ENCODE measurements at places on chromosomes 2 and 18.

- DNase-seq: no peak
Observed at GRCh38 chr18:59733421-59733820, 36.2 kb upstream of the CCBE1 start.

- no peak for DNase-seq
Observed at GRCh38 chr2:129006901-129007300, 688.2 kb upstream of the HS6ST1 start.

DNA sequence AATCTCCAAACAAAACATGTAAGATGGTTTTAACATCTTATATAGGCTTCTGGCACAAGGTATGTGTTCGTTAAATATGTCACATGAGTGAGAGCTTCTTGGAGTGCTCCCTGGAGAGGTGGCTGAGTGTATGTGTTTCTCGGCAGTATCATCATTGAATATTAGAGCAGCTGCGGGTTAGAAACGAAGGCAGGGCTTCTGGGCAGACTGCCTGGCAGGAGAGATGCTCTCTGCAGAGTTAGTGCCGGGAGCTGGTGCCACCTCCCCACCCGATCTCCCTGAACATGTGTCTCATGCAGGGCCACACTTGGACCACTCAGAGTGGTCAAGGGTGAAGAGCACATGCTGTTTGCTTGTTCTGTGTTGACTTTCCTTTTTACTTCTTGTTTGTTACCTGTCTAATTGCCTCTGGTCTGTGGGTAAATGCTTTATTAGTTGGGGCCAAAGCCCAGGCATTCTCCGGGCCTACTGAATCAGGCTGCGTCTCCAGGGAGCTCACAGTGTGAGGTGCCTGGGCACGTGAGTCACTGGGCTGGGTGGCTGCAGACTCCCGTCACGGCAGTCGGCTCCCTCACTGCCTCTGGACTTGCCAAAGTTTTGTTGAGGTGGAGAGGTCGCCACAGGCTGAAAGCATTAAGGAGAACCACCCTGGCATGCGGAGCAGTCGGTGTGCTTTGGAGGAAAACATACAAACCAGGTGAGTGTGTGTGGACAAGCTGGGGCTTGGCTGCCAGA is 246.6 kb downstream of the FHOD3 start:
- DNase-seq: no peak

GRCh38 chr2:73937899-73938298 is 11.2 kb downstream of the DGUOK start:
- DNase-seq: no peak

- DNase-seq: no peak
Observed at GRCh38 chr2:157903626-157904025, 27.5 kb upstream of the ACVR1 start.

DNA sequence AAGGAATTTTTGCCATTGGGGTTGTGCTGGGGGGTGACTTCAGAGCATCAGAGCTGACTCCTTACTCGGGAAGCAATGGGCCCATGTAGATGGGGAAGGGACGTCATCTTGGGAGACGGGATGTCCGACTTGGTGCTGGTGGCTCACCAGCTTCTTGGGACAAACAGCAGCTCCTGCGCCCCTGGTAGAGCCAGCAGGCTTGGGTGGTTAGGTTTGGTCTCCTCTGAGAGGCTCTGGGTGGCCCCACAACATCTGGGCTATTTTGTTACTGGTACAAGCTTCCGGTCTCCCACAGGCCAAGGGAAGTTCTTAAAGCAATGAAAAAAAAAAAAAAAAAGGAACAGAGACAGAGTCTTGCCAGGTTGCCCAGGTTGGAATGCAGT is 1.8 kb downstream of the NGEF start:
- DNase-seq: no peak

DNA sequence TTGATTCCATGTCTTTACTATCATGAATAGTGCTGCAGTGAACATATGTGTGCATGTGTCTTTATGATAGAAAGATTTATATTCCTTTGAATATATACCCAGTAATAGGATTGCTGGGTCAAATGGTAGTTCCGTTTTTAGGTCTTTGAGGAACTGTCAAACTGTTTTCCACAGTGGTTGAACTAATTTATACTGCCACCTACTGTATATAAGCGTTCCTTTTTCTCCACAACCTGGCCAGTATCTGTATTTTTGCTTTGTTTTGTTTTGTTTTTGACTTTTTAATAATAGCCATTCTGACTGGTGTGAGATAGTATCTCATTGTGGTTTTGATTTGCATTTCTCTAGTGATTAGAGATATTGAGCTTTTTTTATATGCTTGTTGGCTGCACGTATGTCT is 641.6 kb downstream of the SUCLG1 start:
- no peak for DNase-seq

DNA sequence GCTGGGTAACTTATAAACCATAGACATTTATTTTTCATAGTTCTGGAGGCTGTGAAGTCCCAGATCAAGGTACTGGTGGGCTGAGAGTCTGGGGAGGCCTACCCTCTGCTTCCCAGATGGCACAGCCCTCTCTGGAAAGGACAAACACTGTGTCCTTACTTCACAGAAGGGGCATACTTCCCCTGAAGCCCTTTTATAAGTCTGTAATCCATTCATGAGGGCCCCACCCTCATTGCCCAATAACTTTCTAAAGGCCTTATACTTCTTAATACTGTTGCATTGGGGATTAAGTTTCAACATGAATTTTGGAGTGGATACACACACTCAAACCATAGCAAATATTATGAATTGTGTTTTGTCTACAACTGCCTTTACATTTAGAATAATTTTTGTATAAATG is 36.0 kb downstream of the ATIC start:
- DNase-seq: no peak

DNA sequence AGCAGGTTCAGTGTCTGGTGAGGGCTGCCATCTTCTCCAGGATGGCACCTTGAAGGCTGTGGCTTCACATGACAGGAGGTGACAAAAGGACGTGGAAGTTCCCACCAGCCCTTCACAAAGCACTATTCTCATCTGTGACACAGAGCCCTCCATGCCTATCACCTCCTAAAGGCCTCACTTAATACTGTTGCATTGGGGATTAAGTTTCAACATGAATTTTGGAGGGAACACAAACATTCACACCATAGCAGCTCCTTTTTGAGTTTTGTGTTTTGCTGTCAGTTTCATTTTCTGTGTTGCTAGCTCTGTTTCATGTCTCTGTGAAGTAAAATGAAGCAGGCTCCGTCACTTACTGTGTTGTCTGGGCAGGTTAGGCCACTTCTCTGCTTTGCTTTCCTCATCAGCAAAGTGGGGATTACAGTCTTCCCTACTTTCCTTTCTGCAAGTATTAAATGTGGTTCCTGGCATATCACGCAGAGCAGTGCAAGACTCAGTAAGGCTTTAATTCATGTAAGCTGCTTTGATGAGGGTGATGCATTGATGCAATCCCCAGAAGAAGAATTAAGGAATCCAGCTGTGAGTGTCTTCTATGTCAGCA is 31.6 kb downstream of the LIMS1 start:
- DNase-seq: no peak

GRCh38 chr2:30359644-30360167 is 87.3 kb upstream of the LCLAT1 start:
- no peak for DNase-seq

GRCh38 chr2:44777537-44777936 is 164.0 kb upstream of the SIX3 start:
- DNase-seq: no peak

DNA sequence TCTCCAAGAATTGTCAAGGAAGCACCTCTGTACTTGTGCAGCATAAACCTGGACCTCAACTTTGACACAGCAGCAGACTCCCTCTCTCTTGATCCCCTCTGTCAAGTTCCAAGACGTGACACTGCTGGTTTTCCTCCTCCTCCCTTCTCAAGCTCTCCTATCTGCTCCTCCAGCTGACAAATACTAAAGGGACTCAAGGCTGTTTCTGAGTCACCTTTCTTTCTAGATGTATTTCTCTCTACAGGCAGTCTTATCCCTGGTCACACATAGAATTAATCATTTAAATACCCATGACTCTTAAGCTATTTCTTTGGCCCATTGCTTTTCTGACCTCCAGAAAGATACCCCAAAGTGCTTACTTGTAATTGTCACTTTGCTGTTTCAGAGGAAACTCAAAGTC is 53.5 kb downstream of the SEPTIN10 start:
- DNase-seq: no peak

GRCh38 chr2:9490789-9491188 is 16.4 kb downstream of the IAH1 start:
- no peak for DNase-seq

DNA sequence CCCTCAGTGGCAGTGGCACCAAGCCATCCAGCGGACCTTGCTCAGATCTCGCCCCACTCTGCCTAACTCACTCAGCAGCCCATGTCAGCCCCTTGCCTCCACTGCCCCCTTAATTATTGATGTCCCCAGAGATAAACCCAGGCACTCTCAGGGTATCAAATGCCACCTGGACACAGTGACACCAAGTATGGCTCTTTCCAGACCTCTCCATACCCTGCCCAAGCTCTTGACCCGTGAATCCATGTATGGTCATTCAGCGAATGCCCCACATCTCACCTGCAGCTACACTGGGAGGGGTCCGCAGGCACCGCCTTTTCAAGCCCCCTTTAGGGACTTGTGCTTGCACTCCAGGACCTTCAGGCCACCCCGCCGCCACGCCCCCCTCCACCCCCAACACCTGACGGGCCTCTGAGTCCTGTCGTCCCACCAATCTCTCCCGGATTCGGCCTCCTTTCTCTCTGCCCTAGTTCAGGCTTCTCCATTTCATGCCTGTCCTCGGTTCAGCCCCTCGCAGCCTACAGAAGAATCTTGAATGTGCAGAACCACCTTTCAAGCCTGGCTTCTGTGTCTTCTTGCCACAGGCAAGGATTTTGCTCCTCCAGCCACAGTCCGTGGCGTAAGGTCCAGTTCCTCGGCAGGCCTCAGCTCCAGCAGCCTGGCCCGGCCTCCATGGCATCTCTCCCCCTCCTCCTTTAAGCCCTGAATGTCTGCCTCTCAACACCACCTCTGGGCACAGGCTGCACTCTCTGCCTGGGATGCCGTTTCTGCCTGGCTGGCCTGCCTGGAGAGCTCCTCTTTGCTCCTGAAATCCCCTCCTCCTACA is 54.1 kb upstream of the ODC1 start:
- DNase-seq: no peak

- no peak for DNase-seq
Observed at GRCh38 chr2:49123600-49123999, 30.7 kb downstream of the FSHR start.

DNA sequence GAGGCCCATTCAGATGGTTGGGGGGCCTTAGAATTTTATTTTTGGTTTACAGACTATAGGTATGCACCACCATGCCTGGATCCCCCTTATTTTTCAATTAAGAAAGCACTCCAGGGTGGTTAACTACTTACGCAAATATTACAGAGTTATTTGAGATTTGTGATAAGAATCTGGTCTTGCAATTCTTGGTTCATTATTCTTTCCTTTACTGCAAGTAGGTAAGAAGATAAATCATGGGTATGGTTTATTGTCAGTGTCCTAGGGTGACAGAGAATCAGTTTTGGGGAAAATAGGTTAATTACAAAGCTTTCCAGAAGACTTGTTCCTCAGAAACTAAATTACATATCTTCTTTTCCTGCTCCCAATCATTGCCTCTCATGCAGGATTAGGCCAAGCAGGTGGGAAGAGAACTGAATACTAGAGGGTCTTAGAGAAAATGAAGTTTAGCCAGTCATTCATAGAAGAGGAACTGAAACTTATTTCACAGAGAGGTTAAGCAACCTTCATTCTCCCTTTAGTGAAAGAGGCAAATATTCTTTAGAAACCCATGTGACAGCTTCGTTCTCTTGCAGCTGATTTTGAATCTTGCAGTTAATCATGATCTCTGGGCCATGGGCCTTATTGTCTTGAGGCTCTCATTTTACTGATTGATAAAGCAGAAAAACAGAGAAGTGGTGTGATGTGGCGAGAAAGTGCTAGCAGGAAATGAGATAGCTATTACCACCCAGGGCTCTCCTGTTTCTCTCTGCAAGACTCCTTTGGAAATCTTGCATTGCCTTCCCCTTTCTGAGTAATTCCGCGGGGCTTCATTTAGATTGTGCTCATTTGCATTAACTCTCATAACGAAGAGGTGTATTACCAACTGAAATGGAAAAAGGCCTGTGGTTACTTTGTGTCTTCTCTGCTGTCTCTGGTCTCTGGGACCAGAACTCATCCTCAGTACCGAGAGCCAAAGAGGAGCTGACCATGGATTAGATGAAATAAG is 44.8 kb upstream of the ARHGAP25 start:
- DNase-seq: no peak

DNA sequence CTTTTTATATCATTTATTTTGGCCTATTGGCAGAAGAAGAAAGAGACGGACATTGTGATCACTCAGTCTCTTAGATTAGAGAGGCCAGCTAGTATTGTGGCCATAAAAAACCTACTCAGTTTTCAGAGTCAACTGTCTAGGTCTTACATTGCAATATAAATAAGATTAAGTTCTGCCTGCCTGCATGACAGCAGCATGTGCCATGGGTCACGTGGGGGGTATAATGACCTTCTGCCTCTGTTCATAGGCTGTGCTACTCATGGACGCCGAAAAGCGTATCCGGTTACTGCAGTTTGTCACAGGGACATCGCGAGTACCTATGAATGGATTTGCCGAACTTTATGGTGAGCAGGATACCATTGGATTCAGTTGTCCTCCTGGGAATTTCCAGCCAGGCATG is 238.5 kb downstream of the ALPK2 start:
- DNase-seq: no peak

DNA sequence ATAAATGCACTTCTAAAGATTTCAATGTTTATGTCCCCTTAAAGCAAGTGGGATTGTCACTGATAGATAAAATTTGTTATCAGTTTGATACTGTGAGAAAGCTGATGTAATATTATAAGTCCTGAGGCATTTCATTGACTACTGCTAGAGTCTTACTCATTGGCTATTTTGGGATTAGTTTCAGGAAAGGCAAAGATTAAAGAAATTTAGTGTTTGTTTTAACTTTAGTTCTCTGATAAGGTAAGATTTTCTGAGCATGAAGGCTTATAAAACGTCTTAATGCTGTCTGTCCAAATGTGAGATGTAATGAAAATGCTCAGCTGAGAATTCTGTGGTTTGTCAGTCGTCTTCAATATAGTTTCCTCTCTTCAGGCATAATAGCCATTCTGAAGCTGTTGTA is 886.4 kb upstream of the CDH2 start:
- no peak for DNase-seq

DNA sequence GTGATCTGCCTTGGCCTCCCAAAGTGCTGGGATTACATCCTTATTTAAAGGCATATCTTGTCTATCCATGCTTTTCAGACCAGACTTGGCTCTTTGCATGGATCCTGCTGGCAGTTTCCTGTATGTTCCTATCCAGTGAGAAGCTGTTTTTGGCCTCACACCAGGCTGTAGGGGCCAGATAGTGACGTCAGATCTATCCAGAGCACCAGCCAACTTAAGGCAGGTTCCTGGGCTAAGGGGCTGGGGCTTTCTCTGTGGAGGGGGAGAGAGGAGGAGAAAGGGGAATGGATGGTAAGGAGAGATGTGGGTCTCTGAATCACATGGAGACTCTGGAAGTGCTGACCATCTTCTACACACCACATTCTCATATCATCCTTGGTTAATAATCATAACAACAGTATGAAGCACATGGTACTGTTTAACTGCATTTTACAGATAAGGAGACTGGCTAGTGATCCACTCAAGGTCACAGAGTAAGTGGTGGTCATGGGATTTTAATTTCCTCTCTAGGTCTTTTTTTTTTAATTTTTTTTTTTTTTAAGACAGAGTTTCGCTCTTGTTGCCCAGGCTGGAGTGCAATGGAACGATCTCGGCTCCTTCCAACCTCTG is 2.0 kb upstream of the FAM117B start:
- no peak for DNase-seq
